Activated naive CD4-positive, alpha-beta T cell treated with anti-CD3 and anti-CD28 coated beads for 36 hours (primary cell): ENCODE measurements at places on chromosomes 3 and 15. TPM values are rescaled to one million over a fixed set of nuclear protein-coding genes. Genes with fewer than 3 reads are reported as not detected.

Gene PPP1R14D
- not detected for total RNA-seq

- no peak for DNase-seq
These were observed 52.1 kb downstream of the DNAH1 start for GRCh38 chr3:52367891-52368880.

DNA sequence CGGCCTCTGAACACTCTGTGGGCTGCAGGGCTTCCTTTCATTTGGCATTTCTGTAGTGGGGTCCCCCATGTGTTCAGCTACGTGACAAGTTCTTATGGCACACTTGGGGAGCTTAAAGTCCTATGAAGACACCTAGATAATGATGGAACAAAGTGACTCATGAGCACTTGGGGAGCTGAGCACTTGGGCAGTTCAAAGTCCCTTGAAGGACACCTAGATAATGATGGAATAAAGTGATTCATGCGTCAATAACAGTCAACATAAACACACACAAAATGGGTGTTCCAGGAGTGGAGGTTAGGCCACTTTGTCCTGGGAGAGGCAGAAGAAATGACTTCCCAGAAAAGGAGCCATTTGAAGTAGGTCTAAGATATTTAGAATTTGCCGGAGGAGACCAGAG lies 66.6 kb downstream of the LDHAL6B start:
- no peak for DNase-seq

Gene MRAS
- total RNA-seq = 0.52 TPM

DNA sequence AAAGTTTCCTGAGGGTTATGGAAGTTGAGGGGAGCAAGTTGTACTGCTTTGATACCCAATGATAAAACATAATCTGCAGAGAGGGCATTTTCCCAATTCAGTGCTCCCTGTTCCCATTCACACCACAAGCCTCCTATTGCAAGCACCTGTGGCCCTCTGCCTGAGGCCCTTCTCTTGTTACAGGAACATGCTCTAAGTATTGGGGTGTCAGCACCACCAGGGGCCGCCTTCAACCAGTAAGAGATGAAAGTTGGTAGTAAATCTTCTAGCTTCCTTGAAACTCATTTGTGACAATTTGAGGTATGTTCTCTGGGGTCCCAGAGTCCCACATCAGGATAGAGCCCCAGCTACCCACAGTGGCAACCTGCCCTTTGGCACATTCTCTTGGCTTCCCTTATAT lies 265.4 kb upstream of the ARHGEF26 start:
- DNase-seq = peak; percentile 6

GRCh38 chr3:148178503-148178902 lies 519.2 kb upstream of the AGTR1 start:
- no peak for DNase-seq

Gene CCDC13
- not detected for total RNA-seq

Gene CPEB1
- total RNA-seq = 0.10 TPM

DNA sequence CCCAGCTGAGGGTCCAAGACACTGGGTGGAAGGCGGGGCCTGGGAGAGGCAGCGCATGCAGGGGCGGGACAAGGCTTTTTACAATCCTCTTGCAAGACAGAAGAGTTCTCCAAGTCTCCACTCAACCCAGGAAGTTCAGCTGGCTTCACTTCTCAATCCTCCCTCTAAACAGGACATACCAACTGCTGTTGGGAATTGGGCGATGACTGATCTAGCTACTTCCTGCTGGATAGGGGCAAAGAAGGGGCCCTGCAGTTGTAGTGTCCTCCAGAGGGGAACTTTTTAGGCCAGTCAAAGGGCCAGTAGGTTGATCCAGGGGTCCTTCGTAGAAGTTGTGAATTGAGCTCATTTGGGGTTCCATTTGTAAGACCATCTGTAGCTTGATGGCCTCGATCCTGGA lies 94.6 kb upstream of the TERB2 start:
- no peak for DNase-seq

Gene EOMES
- total RNA-seq = 0.14 TPM

DNA sequence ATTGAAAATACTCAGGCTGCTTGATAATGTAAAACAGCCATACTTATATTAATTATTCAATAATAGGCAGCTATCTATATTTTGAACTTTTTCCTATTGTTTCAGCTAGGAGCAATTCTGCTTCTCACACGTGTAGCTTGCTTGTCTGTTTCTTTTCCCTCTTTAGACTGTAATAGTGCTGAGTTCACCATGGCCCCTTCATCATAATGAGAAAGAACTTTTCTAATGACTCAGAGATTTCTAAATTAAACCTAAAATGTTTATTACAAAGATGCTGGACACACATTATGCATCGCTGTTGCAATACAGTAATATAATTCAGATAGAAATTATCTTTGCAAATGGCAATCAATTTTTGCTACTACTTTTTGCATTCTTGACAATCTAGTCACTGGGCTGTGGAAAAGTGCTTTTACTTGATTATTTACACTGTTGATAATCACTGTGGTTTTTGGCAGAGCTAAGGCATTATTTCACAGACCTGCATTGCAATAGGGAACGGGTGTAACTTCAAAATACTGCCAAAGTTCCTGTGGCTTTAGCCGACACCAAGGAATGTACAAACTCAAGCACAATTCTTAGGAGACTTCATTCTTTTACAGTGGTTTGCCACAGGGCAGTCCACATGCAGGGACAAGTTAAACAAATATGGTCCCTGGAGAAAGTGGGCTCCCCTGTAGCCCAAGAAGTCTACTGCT lies 281.0 kb upstream of the TBL1XR1 start:
- no peak for DNase-seq

Gene USP50
- not detected for total RNA-seq

DNA sequence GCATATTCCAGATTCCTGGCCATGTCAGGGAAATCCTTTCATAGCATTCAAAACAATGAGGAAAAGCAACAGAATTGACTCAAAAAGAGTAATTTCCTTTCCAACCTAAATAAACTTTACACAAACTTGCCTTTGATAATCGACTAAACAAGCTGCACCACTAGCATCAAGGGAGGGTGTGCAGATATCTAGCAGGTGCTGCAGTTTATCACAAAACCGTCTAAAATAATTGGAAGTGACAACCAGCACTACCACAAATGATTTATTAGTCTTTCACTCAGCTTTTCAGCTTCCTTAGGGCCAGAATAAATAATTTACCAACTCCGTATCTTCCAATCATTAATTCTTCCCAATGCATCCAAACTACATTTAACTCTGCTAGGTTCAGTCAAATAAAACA lies 71.7 kb downstream of the TBC1D5 start:
- no peak for DNase-seq

DNA sequence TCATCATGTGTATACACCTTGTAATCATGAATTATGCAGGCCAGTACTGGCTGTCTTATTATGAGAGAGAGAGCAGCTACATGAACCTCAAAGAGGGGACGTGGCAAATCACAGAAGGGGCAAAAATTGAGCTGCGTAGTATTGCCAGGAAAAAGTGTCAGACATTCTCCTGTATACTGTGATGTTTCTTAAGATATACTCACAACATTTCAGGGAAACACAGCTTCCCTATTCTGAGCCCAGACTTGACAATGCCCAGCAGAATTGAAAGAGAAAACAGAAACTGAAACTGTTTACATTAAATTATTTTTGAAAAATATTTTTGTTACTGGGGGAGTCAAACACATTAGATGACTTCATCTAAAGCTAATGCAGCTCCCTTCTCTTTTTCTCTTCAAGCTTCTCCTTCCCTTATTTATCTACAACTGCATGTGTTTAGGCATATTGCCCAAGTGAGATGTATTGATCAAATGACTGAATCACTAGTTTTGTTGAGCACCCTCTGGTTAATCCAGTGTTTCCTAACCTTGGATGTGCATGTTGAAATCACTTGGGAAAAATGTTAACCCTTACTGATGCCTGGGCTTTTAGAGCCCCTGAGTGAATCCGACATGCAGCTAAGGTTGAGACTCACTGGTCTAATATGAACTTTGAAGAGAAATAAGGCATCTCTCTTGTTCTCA lies 39.5 kb downstream of the CADPS start:
- DNase-seq = no peak

Gene CTXN2
- not detected for total RNA-seq
